Stimulated activated CD8-positive, alpha-beta memory T cell treated with anti-CD3 and anti-CD28 coated beads, Interleukin-2, amount 100 ng/mL, for 1 hour (primary cell): ENCODE measurements at places on chromosomes 11 and 22.

DNA sequence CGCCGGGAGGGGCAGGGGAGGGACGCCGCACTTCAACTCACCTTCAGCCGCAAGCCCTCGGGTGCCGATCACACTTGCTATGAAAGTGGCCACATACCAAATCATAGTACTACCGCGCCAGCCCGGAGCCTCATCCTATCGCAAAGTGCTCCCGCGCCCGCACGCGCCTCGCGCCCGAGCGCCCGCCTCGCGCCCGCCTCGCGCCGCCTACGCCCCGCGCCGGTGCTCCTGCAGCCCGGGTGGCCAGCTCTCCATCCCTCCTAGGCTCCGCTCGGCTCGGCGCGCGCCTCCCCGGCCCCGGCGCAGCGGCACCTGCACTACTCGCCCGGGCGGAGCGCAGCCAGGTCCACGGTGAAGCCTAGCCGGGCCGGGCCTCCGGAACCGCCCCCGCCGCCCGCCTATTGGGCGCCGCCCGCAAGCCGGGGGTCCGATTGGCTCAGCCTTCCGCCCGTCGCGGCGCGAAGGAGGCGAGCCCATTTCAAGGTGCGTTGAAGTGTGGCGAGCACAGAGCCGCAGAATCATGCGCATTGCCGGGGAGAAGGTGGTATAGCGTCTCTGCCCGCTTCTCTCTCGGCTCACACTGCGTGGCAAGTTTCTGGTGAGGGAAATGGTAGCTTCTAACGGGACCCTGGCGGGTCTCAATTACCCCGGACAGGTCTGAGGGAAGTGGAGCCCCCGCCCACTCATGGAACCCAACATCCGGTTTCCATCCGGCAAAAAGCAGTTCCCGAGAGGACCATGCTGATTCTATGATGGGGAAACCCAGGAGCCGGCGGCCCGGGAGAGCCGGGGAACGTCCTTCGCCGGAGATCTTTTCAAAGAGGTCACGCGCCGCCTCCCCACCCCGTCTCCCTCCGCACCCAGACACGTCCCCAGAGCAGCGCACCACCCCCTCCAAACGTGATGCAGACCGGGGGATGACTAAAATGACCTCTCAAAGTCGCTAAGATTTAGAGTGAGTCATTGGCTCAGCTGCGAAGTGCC lies at the start of gene IGSF9B:
IGSF9B (minus strand) TSS at position 319 of the 984 bp plus-strand sequence; CDS start at position 105, 214 bp downstream.
- DNase-seq, result peak; percentile 85

GRCh38 chr11:63952570-63952969 lies 13.8 kb downstream of the NAA40 start:
- DNase-seq, result no peak

- DNase-seq, result no peak
Measured at GRCh38 chr22:37860796-37861421, 11.7 kb downstream of the EIF3L start.

DNA sequence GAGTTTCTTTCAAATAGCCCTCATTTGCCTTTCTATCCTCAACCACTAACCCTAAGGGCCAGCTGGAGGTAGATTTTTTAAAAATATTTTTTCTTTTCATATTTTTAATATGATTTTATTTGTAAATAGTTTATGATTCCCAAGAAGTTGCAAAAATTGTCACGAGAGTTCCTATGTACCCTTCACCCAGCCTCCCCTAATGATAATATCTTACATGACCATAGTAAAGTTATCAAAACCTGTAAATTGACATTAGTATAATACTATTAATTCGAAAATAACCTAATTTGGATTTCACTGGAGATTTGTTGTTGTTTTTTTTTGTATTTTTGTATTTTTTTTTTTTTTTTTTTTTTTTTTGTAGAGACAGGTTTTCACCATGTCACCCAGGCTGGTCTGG lies 495.5 kb downstream of the MIAT start:
- DNase-seq, result no peak

GRCh38 chr11:35488117-35488516 lies 37.3 kb downstream of the PAMR1 start:
- DNase-seq, result no peak
